ENCODE measurements at places on chromosomes 12 and 14.

GRCh38 chr12:32183650-32184049 lies 77.0 kb downstream of the BICD1 start:
- H3K4me1 ChIP-seq = no peaks in the 10 kb centered on the region
- no peak for DNase-seq
- H3K36me3 ChIP-seq = no peaks in the 10 kb centered on the region
- H3K27ac ChIP-seq = no peak overlapping the region
- H3K4me3 ChIP-seq = no peak overlapping the region

GRCh38 chr14:34303811-34304210 lies 158.2 kb downstream of the SPTSSA start:
- no peak overlapping the region for H3K4me3 ChIP-seq
- no peak for DNase-seq
- no peaks in the 10 kb centered on the region for H3K27me3 ChIP-seq
- H3K27ac ChIP-seq = no peak overlapping the region
- H3K36me3 ChIP-seq = no peaks in the 10 kb centered on the region

DNA sequence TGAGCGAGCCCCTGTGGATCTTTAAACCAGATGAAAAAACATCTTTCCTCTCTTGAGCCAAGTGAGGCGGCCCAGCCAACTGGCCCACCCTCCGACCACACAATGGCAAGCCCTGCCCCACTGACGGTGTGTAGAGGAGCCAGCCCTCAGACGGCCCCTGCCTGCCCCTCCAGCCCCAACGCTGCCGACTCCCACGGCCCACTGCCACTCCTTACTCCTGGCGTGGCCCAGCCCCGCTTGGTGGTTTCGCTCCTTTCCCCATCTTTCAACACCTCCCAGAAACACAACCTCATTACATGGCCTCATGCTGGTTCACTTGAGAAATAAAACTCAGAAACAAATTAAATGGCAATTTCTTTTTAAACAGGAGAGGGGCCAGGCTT lies 80.6 kb upstream of the DICER1 start:
- no peak overlapping the region for H3K27ac ChIP-seq
- DNase-seq = no peak
- no peak overlapping the region for H3K4me3 ChIP-seq
- no peaks in the 10 kb centered on the region for H3K36me3 ChIP-seq

- no peaks in the 10 kb centered on the region for H3K4me1 ChIP-seq
- no peak overlapping the region for H3K27ac ChIP-seq
- H3K4me3 ChIP-seq = no peak overlapping the region
- no peaks in the 10 kb centered on the region for H3K27me3 ChIP-seq
These were observed 405.0 kb upstream of the TMTC1 start for GRCh38 chr12:30188602-30189326.

- H3K27me3 ChIP-seq = no peaks in the 10 kb centered on the region
- H3K4me3 ChIP-seq = no peak overlapping the region
- no peak for DNase-seq
- no peaks in the 10 kb centered on the region for H3K36me3 ChIP-seq
- peaks cover 7% of the 10 kb centered on the region for H3K4me1 ChIP-seq
These were observed 396.6 kb downstream of the NRXN3 start for GRCh38 chr14:78566859-78567172.

DNA sequence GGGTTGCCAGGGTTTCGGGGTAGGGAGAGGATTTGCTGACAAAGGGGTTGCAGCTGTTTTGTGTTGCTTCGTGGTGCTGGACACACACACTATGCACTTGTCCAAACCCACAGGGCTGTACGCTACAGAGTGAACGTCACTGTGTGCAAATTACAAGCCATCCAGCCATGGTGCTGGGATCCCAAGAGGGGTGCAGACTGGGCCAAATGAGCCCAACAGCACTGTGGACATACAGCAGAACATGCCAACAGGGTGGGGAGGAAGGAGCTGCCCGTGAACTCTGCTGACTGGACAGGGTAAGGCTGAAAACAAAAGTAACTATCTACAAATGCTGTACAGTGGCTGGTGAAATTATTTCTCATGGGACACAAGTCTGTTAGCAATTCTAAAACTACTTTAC lies 25.2 kb downstream of the POLE start:
- no peak for DNase-seq
- no peaks in the 10 kb centered on the region for H3K27me3 ChIP-seq
- H3K27ac ChIP-seq = no peak overlapping the region
- H3K36me3 ChIP-seq = peaks cover 95% of the 10 kb centered on the region
- no peaks in the 10 kb centered on the region for H3K4me1 ChIP-seq
- H3K4me3 ChIP-seq = no peak overlapping the region

Data from lower lobe of right lung (tissue), 2 donors.